Stimulated activated CD8-positive, alpha-beta memory T cell treated with anti-CD3 and anti-CD28 coated beads, Interleukin-4, amount 100 ng/mL, for 1 hour (primary cell): ENCODE measurements at places on chromosomes 13 and 19.

GRCh38 chr13:99600318-99600717 lies 99.0 kb downstream of the TM9SF2 start:
- no peak for DNase-seq

DNA sequence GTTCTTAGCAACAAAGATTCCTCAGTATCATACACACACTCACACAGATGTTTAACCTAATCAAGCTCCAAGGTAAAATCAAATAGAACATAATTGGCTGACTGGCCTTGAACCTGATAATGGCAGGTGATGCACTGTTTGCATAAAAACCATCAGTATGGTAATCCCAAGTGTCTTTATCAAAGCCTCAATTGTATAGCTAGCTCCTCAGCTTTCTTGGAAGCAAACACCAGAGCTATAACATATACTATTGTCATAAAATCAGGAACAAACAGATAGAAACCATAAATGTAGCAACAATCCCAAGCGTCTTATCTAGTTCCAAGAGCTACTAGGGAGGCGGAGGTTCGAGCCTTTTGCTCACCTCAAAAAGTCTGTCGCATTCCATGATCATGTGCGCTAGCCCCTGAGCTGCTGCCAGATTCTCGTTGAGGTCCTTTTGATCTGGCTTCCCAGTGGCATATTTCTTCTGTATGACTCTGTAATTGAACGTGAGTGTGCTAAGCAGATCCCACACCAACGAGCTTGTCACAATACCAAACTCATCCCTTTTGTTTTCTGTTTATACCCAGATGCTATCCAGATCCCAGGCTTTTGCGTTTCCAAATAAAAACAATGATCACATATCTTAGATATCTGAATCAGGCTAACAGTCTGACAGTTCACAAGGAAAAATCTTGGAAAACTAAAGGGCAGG lies 95.3 kb downstream of the KL start:
- DNase-seq, result no peak

DNA sequence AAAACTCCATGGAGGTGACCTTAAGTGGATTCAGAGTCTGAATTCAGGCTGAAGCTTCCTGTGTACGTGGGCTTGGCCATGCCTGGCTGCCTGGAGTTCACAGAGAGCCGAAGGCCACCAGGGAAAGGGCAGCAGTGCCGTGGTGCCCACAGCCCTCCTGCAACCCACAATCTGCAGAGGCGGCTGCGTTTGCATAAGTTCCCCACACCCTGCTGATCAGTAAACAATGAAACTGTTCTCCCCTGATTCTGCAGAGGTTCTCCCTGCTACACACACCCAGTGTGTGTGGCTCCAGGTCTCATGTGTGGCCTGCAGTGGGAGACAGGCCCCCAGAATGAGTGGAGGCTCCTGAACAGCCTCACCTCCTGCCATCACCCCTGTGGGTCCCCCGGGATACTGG lies 126.9 kb upstream of the SLC7A1 start:
- DNase-seq, result no peak

GRCh38 chr13:27371932-27372331 lies 52.5 kb upstream of the GTF3A start:
- no peak for DNase-seq

GRCh38 chr19:56476093-56476492 lies 1.1 kb downstream of the ZNF667 start:
- DNase-seq, result no peak

- DNase-seq, result no peak
These were observed 1695.7 kb upstream of the SPRY2 start for GRCh38 chr13:82036602-82037001.

DNA sequence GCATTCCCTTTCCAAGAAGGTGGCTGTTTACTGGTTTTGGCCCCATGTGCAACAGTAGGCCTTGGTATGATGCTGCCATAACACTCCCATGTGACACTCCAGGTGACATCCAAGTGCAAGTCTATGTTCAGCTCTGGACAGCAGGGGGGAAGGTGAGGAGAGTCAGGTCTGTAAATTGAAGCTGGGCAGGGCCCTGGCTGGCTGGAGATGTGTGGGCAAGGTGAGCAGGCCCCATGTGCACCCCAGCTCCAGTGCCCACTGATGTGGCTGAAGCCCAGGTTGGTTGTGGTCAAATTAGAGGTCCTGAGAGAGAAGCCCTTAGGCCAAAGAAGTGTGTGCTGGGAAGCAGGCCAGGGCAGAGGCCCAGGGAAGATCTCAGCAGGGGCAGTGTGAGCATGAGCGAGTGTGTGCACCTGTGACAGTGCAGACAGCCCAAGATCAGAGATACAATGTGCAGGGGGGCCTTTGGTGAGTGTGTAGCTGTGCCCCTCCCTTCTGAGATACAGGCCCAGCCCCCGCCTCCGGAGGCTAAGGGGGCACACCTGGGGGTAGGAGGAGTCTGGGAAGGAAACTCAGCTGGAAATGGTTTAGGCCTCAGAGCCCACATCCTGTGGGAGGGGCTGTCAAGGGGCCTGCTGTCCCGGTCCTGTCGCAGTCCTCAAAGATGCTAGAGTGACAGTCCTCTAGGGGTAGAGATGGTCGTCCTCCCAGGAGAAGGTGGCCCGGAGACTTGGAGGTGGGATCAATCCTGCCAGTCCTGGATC lies 18.6 kb downstream of the DEDD2 start:
- DNase-seq, result no peak

DNA sequence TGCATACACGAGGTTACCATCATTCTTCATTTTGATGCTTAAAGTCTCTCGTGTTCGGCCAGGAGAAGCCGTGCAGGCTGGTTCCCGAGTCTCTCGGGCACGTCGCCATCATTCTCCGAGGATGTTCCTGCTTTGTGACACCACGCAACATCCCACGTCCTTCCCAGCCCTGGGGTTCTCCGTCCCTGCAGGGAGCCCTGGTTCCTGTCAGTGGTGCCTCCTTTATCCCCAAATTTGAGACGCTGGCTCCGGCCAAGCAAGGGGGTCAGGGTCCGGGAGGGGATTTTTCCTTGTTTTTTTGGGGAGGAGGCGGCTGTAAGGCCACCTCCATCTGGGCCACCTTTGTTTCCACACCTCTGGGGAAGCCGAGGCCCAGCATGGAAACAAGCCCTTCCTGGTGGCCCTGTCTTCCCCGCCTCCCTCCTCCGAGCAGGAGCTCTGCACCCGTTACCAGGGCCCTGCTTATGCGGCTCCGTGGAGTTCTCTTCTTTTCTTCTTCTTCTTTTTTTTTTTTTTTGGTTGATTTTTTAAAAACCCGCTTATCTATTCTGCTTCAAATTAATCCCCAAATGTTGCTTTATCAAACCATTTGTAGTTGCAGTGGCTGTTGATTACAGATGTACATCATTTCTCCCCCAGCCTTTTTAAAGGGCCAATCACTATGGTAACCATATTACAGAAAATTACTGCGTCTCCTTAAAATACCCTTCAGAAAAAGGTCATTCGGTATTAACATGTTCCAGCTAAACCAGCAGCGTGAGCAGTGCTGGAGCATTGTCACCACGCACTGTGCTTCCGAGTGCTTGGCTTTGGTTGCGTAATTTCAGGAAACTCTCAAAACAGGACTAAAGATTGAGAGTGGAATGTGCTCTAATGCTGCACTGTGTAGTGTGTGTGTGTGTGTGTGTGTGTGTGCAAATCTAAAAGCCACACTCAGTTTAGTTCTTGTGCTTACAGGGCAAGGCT lies 50.4 kb downstream of the TEX29 start:
- DNase-seq, result no peak

DNA sequence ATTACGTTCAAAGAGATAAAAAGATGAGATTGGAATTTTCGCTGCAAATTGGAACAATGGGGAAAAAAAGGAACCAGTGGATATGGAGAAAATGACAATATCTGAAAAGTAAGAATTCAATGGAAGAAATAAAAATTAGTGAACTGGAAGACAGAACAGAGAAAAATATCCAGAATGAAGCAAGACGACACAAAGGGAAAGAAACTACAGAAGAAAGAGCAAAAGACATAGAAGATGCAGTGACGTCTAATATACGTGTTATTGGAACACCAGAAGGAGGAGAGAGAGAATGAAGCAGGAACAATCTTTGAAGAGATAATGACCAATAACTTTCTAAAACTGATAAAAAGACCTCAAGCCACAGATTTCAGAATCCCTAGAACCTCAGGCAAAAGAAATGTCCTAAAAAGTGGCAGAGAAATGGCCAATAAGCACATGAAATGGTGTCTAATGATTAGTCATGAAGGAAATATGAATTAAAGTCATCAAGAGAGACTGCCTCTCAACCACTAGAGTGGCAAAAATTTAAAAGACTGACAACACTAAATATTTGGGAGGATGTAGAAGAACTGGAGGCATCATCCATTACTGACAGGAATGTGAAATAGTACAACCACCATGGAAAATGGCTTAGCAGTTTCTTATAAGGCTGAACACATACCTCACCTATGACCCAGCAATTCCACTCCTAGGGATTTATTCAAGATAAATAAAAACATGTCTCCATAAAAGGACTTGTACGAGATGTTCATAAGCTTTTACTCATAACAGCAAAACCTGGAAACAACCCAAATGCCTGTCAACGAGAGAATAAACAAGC lies 56.5 kb downstream of the GADD45B start:
- DNase-seq, result no peak

GRCh38 chr13:113433391-113433916 lies 19.8 kb downstream of the ADPRHL1 start:
- no peak for DNase-seq

DNA sequence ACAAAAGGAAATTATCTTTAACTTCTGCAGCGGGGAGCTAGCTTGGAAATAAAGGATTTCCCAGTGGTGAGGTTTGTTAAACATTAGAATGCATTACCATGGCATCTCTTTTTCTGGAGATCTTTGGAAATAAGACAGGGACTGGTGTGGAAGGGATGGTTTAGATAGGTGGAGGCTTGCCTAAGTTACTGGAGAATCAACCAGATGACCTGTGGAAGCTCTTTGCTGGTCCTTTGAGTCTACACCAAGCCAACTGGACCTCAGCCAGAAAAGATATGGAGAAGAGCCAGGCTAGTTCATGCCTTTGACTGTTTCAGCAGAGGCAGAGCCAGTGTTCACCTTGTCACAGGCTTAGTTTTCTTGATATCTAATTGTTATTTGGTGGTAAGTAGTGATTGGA lies 134.7 kb downstream of the KCNRG start:
- DNase-seq, result no peak

DNA sequence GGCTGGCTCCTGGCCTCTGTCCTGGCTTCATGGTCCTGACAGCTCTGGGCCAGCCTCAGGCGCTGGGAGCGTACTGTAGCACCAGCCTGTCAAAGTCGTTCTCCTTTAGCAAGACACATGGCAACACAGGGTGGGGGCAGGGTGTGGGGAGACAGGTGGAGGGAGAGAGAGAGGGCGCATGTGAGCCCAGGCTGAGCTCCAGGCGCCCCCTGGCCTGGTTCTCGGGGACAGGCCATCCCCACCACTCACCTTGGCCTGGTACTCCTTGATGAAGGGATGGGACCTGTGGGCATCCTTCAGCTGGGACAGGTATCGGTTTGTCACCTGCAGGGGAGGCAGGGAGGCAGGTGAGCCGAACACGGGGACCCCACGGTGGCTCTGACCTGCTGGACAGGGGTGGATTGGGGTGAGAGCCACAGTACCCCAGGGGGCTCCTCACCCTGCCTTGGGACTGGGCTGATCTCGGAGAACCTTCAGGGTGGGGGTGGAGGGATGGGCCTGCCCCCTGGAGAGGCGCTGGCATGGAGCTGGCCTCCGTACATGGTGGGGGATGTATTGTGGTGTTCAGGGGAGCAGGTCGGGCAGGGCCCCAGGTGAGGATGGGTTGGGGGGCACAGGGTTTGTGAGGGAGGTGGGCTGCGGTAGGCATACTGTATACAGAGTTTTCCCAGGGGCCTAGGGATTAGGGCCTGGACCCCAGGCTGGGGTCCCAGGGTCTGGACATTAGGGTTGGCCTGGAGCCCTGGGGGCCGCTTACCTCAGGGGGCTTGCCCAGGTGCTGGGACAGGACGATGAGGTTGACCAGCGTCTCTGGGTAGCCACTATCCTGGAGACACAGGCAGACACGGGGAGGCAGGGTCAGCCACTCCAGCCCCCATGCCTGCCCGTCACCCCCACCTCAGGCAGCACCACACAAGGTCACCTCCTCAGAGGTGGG lies 3.9 kb upstream of the CERS1 start:
- DNase-seq, result no peak

- no peak for DNase-seq
These were observed 133.7 kb downstream of the MTUS2 start for GRCh38 chr13:28953714-28954418.

DNA sequence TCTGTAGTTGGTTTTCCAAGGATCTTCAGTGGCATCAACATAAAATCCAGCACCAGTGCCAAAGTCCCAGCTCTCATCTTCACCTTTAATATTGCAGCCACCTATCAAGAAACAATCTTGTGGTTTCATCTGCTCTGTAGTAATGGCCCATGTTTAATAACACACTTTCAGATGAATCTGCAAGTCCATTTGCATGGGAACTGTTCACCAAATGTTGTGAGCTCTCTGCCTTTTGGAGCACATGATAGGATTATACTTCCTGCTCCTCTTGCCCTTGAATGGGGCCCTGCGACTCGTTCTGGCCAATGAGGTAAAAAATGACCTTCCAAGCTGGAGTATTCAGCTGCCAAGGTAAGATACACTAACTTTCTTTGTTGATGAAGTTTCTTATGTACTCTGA lies 14.3 kb downstream of the ESD start:
- DNase-seq, result no peak

DNA sequence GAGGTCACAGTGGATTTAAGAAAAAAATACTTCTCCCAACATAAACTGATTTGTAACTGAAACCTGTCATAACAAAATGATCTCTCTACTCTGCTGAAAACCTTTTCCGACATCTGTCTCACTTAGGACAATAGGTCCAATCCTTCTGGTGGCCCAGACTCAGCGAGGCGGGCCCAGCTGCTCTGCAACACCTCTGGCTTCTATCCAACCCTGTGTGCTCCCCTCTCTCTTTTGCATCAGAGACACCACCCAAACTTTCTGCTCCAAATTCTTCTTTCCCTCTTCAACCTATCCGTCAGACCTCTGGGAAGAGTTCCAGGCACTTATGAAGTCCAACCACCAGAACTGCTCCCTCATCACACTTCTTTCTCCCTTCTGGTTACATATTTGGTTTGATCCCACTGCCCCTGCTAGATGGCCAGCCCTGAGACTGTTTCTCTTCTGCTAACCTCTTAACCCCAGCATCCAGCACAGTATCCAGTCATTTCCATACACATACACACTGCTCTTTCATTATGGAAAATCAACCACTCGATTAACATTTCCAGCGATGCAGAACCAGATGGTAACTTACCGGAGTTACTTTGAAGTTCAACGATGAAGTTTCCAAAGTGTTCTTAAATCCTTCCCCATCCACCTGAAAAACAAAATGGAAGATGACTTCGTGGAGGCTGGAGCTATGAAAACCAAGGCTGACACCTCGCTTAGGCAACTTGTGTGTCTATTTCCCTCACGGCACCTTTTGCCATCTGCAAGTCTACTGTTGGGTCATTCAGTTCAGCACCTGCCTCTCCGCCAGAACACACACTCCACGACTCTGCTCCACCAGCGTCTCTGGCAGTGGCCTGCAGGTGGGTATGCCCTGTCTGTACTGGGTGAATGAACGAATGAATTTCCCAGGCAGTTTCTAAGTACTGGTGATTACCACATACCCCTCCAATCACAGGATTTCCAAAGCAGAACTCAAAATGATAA lies 9.4 kb downstream of the SAFB2 start:
- no peak for DNase-seq
